Neural crest cell (in vitro differentiated cells): ENCODE measurements at places on chromosomes 1 and 21.
A peak's percentile ranks its signal among the peaks of the same experiment; 100 is the strongest.

GRCh38 chr21:33813832-33814365 is 101.7 kb downstream of the ATP5PO start:
- DNase-seq: no peak

DNA sequence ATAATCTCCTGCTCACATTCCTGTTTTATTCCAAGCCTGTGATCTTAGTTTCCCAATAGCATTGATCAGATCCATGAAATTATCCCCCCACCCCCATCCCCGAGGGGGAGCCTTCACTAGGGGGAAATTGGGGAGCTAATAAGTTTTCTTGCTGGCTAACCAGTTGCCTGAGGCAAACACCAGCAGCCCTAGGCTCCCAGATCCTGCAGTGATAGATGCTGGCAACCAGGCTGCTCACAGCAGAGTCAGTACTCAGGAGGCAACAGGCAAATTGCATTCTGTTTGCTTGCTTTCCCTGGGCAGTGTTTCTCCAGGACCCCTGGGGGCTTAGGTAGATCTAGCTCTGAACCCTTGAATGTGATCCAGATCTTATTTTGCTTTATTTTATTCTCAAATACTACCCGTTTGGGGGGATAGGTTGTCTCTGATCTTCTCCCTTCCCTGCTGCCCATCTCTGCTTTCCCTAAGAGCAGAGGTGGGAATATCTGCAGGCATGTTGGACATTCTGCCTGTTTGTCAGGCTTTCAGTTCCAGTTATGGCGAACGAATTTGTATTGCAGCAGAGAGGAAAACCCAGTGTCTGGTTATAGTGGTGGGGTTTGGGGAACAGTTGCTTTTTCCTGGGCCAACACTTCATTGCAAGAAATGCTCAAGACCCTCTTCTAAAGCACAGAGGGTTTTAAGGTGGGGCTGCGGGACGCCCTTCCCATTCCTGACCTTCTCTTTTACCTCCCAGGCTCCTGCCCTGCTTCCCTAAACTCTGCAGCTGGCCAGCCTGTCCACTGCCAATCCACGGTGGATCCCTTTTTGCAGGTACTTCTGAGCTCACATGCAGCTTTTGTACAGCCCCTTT is 289.8 kb upstream of the PLXNA2 start:
- no peak for DNase-seq

- no peak for DNase-seq
These were observed 415.9 kb downstream of the PLA2G4A start for GRCh38 chr1:187244623-187245022.

DNA sequence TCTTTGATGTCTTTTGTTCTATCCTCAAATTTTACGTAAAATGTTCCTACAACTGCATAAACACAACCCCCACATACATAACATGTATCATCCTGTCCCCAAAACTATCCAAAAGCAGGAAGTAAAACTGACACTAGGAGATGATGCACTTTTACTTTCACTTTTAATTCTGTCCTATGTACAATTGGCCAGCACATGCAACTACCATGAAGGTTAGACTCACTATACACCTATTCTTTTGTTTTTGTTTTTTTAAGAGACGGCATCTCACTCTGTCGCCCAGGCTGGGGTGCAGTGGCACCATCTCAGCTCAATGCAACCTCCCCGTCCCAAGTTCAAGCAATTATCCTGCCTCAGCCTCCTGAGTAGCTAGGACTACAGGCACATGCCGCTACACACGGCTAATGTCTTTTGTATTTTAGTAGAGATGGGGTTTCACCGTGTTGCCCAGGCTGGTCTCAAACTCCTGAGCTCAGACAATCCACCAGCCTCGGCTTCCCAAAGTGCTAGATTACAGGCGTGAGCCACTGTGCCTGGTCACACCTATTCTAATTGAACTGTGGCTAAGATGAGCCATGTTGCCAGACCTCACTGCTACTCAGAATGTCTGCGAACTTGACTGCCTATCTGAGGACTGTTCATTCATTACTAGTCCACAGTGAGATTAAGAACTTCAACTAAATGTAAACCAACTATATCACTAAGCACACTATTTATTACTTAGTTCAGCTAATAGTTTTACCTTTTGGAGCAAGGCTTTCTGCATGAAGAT is 48.0 kb downstream of the TOR3A start:
- no peak for DNase-seq

DNA sequence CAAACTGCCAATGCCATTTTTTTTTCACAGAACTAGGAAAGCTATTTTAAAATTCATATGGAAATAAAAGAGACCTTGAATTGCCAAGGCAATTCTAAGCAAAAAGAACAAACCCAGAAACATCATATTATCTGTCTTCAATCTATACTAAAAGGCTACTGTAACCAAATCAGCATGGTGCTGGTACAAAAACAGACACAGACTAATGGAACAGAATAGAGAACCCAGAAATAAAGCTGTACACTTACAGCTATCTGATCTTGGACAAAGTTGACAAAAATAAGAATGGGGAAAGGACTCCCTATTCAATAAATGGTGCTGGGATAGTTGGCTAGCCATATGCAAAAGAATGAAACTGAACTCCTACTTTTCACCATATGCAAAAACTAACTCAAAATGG is 50.5 kb downstream of the RGS4 start:
- DNase-seq: no peak

- no peak for DNase-seq
These were observed 238.5 kb downstream of the TTLL7 start for GRCh38 chr1:83760226-83761021.

- no peak for DNase-seq
These were observed 120.3 kb upstream of the C8B start for GRCh38 chr1:57086154-57086553.

GRCh38 chr1:42334240-42335049 is 590 bp downstream of the FOXJ3 start:
- peak; percentile 48 for DNase-seq

GRCh38 chr1:208149776-208150514 is 94.2 kb downstream of the PLXNA2 start:
- no peak for DNase-seq

DNA sequence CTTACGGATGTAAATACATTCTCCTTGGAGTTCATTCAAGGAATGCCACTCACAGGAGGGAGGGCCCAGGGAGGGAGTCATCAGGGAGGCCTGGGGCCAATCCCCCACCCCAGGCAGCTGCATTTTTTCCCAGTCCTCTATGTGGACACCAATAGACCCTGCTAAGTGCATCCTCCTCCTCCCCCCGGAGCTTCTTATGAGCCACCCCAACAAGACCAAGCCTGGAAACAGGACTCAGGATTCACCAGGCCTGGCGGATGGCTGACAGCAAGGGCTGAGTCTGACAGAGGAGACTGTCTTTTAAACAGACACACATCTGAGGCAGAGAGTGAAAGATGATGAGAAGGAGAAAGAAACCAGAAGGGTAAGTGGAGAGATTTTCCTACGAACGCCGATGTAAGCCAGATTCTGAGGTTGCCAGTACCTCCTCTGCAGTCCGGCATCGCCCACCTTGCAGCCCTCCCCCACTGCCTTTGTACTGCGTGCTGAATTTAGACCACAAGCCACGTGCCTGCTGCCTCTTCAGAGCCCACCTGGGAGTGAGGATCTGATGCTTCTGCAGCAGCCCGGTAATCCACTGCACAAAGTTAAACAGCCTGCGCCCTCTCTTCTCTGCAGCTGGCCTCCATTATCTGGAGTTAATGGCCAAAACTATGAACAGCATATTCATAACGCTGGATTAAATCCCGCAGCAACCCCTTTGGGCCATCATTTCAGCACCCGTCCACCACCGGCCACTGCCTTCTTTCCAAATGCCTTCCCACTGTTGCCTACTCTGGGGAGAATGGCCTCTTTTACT is 17.6 kb upstream of the SFPQ start:
- DNase-seq: no peak

GRCh38 chr1:248782416-248783141 is 27.0 kb upstream of the LYPD8 start:
- no peak for DNase-seq

DNA sequence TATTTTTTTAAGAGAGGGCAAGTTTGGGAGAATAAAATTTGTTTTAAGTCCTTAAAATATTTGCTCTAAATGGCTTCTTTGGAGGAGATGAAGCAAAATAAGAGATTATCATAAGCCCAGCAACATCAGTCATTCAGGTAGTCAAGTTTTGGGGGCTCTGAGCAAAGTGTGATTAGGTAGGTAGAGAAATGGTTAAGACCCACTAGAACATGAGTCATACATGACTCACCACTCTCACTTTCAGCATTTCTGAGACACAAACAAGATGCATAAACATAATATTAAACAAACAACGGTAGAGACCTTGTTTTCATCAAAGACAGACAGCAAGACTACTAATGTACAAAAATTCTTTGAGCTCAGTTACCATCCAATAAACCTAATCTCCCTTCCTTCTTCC is 272.2 kb downstream of the LMO4 start:
- no peak for DNase-seq

GRCh38 chr1:101178341-101178687 is 58.5 kb upstream of the S1PR1 start:
- no peak for DNase-seq

GRCh38 chr1:94697839-94698238 is 122.3 kb upstream of the SLC44A3 start:
- no peak for DNase-seq

GRCh38 chr1:94541246-94542087 is at the start of gene F3:
Gene F3 (minus strand): TSS chr1:94541759. CDS start chr1:94541636, 123 bp downstream.
- peak; percentile 56 for DNase-seq

DNA sequence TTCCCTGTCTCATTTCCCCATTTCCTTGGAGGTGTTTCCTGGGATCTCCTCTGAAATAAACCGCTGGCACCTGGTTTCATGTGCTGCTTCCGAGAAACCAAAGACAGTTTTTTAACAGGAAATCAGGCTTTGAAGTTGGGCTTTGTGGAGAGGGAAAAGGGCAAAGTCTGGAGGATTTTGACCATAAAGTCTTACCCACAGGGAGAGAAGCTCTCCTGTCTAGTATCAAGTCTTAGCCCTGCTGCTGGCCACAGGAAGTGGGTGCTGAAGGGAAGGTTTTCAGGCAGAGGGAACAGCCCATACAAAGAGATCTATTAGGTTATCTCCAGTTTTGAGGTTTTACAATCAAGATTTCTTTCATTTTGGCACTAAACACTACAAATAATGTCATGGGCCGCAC is 29.3 kb downstream of the SLC5A9 start:
- DNase-seq: no peak

DNA sequence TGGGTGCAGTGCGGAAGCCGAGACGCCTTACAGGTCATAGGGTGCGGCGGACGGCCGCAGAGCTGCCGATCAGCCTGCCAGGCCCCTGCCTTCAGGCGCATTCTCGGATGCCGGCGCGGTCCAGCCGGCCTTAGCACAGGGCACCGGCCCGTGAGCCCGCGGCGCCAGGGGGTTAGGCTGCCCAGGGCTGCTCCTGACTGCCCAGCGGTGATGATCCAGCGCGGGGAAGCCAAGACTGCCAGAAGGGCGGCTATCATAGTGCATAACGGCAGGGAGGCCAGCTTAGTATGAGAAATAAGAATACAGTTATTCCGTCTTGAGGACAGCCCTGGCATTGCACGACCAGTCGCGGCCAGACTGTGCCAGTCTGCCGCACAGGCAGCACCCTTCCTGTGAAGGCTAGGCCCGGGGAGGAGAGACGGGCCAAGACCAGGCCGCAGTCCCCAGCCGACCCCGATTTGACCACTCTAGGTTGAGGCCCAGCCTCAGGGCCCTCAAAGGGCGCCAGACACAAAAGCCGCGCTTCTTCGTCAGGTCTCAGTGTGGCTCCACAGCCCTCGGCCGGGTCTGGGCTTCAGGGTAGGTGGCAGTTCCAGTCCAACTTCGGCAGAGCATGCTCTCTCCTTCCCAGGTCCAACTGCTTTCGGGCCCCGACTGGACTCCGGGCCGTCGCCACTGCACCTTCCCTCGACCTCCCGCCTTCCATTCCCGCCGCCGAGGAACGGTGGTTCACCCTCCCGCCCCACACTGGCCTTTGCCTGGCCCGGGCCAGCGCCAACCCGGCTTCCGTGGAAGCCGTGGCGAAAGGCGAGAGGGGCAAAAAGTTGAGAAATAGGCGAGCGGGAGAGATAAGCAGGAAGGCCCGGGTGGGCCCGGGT is 829 bp downstream of the ALX3 start:
- peak; percentile 23 for DNase-seq

- no peak for DNase-seq
These were observed 31.1 kb downstream of the C1orf21 start for GRCh38 chr1:184417916-184418315.

DNA sequence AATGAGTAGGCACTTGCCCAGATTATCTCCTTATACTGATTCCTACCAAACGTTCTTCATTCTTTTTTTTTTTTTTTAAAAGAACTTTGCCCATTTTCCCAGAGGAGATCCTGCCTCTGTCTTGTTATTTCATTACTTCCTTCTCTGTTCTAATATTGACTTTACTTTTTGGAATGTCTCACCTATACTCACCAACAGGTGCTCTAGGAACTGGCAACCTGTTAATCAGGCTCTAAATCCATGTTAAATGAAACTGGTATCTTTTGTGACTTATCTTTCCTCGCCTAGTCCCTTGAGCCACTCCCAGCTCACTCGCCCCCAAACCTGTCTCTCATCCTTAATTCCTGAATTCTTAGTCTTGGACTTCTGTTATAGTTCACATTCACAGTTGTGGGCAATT is 1.2 kb upstream of the CRCT1 start:
- no peak for DNase-seq

GRCh38 chr1:161092621-161093028 is 3.3 kb upstream of the NECTIN4 start:
- DNase-seq: no peak

- no peak for DNase-seq
These were observed 184.5 kb downstream of the KAZN start for GRCh38 chr1:14782741-14783591.

DNA sequence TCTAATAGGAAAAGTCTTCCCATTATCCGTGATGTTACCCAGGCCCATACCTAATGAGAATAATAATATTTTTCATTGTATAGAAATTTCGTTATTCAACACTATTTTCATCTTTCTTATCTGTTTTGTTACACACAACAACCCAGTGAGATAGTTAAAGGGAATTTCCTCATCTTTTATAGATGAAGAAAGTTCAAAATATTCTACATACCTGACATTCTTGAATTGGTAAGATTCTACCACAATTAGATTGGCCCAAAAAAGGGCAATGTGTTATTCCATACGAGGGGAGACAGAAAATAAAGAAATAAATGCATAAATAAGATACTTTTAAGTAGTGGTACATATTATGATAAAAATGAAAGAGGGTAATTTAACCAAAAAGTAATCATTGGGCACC is 405.5 kb upstream of the ADAMTS5 start:
- no peak for DNase-seq

DNA sequence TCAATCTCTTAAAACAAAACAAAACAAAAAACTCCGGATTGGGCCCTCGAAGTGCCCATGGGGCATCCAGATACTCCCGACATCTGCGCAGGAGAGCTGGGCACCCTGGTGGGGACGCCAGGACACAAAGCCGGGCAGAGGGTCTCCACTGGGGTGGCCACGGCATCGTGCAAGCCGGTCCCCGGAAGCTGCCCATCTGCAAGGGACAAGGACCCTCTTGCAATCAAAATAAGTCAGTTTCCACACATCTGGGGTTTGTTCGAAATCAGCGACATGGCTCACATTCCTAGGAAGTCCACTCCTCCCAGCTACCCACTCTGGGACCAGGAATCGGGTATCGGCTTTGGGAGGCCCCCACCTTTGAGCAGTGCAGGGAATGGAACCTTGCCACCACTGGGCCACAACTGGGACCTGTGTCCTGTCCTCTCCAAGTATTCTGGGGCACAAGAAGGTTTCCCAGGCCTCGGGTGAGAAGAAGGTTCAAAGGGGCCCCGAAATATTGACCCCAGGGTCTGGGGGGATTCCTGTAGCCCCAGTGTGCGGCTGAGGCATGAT is 4.6 kb upstream of the PRDM16 start:
- no peak for DNase-seq
